Neuronal stem cell (in vitro differentiated cells): ENCODE measurements at places on chromosomes 1 and 21.

GRCh38 chr1:17239420-17239819 is 9.5 kb upstream of the PADI3 start:
- DNase-seq, result peak; percentile 91

DNA sequence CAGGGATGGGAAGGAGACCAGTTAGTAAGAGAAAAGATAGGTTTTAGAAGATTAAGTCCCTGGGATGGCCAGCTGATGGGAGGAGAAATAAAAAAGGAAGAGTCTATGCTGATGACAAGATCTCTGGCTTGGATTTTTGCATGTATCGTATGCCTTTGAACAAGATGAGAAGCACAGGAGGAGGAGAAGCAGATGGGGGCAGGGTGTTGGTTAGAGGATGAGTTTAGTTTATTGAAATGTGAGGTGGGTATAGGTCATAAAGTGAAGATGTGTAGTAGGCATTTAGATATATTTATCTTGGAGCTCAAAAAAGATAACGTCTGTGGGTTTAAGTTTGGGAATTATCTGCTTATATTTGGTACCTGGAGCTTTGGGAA is 1.4 kb downstream of the TIPRL start:
- DNase-seq, result no peak

DNA sequence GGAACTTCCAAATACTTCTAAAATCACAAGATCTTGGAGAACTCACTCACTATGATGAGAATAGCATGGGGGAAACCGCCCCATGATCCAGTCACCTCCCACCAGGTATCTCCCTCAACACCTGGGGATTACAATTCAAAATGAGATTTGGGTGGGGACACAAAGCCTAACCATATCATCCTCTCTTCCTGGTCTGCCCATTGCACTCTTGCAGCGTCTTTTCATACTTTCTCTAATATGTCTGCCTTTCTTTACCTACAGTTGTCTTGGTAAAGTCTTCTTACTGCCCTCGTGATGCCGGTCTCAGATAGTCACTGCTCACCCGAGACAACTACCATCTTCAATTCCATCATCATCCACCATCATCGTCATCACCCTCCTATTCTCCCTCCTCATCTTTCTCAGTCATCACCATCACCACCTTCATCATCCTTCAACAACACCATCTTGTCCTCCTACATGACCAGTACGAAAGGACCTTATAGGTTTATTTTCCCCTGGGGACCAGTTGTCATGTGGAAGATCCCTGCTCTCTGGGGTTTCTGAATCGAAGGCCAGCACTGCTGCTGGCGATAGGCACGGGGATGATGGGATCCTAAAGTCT is 58.5 kb upstream of the CASZ1 start:
- no peak for DNase-seq

GRCh38 chr1:186443638-186444037 is 17.3 kb downstream of the PDC start:
- DNase-seq, result no peak

DNA sequence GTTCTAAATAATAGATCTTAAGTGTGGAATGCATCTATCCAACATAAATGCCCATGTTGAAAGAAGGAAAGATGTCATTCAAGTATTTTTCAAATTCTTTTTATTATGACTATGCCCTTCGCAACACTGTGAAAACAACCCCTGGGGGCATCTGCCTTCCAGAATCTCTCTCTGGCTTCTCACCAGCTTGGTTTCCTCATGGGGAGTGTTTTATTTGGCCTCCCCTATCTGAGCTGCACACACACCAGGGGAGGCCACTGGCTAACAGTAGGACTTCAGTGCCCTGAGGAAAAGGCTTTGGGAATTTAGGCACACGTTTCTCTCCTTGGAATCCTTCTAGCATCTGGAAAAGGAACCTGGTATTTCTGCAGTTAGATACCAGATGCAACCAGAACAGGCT is 130.6 kb downstream of the EDEM3 start:
- DNase-seq, result no peak

DNA sequence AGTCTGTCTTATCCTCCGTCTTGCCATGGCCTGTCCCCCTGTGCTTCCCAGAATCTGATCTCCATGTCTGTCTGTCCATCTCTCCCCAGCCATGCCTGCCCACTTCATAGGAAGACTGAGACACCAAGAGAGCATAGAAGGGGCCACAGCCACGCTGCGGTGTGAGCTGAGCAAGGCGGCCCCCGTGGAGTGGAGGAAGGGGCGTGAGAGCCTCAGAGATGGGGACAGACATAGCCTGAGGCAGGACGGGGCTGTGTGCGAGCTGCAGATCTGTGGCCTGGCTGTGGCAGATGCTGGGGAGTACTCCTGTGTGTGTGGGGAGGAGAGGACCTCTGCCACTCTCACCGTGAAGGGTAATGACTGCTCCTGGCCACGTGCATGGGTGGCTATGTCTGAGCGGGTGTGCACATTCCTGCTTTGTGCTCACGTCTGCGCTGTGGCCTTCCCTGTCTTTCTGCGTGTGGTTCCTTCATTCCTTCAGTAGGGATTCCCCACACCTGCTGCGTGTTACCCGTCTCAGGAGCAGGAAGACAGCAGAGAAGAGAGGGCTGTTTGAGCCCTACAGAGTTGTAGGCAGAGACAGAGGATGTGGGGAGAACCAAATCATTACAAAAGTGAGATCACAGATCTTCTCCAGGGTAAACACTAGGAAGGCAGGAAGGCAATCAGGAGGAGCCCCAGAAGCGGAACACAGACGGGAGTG is 80.8 kb downstream of the OBSCN start:
- no peak for DNase-seq

- DNase-seq, result no peak
These were observed 10.0 kb downstream of the GDAP2 start for GRCh38 chr1:117919376-117919775.

- no peak for DNase-seq
These were observed 7.4 kb downstream of the IRF2BP2 start for GRCh38 chr1:234602334-234603220.

DNA sequence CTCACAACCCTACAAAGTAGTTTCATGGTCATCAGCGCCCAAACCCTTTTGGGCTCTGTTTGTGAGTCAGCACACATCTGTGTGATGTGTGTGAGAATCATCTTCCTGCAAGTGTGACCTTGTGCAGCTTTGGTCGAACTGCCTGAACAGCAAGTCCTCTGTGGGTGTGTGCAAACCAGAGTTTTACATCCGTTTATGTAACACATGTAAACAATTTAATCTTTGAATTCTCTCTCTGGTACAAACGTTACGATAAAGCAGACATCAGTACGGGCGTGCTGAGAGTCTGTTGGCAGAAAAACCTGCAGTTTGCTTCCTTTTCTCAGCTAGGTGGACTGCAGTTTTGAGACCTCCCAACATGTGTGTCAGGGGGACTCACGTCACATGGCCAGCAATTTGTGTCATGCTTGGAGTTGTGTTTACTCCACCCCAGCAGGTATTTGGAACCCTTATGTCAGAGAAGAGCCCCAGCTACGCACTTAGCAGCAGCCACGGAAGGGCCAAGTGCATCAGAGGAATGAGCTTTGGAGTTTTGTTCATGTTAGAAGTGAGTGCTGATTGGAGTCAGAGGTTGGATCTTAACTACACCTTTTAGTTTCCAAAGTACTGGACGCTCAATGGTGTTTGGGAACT is 230.8 kb downstream of the PAPPA2 start:
- no peak for DNase-seq

- no peak for DNase-seq
These were observed 18.0 kb downstream of the COLGALT2 start for GRCh38 chr1:184019506-184019905.

GRCh38 chr1:235683653-235684052 is 34.1 kb upstream of the GNG4 start:
- DNase-seq, result no peak

GRCh38 chr1:85705940-85706339 is 2.3 kb downstream of the ZNHIT6 start:
- DNase-seq, result no peak

GRCh38 chr1:246631426-246631825 is 65.2 kb downstream of the CNST start:
- no peak for DNase-seq

GRCh38 chr1:239186487-239186886 is 199.9 kb upstream of the CHRM3 start:
- no peak for DNase-seq

DNA sequence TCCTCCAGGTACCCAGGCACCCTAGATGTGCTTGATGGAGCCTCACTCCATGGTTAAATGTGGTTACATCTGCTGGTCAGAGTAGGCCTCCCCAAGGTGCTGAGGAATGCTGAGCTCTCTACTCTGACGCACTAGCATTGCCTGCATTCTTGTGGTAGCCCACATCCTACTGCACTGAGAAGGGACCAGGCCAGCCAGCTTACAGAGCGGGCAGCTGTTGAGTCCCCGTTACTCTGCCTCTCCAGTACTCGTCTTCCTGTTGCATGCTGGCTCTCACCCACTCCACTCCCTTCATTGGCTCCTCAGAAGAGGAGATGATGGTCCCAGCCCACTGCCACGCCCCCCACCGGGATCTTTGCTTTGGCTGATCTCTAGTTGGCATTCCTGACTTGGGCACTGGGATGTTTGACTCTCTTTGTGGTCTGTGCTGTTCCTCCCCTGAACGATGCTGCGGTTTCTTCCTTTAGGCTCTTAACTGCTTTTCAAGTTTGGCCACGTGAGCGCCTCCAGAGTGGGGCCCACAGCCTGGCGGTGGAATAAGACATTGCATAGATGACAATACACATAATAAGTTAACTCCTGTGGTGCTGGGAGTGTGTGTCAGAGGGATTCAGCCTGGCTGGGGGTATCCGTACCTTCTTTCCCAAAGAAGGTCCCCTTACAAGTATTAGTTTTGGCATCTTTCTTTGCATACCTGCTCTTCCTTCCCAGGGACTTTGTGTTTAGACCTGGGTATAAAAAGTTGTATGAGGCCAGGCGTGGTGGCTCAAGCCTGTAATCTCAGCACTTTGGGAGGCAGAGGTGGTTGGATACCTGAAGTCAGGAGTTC is 18.6 kb downstream of the AZIN2 start:
- no peak for DNase-seq
